ENCODE measurements at places on chromosomes 7 and 10.
A peak's percentile ranks its signal among the peaks of the same experiment; 100 is the strongest.

DNA sequence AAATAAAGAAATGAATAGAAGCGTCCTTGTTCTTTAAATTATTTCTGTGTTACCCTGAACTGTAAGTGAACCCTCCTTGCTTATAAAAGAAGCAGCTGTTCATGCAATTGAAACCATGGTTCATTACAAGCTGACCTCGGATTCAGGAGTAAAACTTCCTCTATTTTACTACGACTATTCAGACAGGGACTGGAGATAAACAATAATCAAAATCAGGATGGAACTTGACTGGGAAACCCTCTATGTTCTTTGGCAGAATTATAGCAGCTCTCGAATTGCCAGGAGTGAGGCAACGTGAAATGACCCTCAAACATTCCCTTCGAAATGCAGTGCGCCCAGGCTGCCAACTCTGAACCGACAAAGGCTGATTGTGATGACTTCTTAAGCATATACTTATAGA is 172.1 kb downstream of the CYP26A1 start:
- DNase-seq = no peak

DNA sequence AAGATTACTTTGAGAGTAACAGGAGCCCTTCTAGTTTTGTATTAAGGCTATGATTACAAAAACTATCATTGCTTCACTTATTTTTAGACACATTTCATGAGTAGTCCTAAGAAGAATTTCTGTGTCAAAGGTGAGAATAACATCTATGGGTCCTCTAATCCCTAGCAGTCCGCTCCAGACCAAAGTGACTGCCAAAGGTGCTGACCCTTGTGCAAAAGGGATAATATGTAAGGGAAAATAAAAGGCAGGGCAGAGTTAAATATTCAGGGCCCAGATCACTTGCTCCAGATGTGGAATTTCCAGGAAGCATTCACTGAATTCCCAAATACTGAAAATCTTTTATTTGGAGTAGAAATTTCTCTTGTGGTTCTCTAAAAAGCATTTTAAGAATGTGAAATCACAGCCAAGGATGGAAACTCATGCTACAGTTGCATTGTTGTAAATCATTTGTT is 29.3 kb downstream of the RHOBTB1 start:
- no peak for DNase-seq

- peak; percentile 44 for DNase-seq
These were observed at the start of gene ZNF467 for GRCh38 chr7:149773446-149774236. Gene ZNF467, minus strand, starts transcription at chr7:149773588. Its CDS starts 2,556 bp downstream, at chr7:149771032.

DNA sequence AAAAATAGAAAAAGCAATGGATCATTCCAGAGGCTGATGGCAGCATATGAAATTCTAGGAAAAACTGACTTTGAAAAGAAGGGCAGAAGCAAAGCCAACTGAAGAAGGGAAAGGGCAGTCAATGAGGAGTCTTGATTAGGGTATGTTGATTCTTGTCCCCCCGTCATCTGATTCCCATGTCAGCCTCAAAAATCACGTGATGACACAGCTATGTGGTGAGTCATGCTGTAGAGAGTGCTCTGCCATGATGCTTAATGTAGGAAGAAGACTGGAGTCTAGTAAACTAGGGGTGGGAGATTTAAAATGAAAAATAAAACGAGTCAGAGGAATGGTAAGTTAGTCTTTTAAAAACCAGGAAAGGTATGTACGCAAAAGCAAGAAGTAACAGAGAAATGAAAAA is 3.9 kb upstream of the POU6F2 start:
- no peak for DNase-seq

DNA sequence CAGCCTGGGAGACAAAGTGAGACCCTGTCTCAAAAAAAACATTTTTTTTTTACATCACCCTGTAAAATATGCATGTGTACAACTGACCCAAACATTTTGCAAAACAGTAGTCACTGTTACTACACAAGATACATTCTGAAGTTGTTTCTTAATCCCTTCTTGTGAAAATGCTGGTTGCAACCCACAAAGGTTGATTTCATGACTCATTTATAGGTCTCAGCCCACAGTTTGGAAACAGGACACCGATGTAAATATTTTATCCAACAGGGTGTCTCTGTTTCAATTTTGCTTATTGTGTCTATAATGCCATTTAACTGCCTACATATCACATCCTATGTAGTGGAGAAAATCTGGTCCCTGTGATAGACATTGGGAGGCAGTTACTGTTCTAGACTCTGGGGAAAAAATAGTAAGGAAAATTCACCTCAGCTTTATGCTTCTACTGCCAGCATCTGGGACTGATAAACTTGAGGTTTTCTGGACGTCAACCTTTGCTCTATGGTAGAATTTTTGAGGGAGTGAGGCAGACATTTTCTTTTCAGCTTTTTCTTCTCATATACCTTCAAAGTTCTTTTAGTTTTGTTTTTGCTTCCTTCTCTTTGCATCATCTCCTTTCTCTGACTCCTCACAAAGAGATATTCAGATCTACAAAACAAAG is 1.6 kb upstream of the RAB19 start:
- no peak for DNase-seq

- no peak for DNase-seq
These were observed 569.4 kb downstream of the CALN1 start for GRCh38 chr7:71842786-71843185.

DNA sequence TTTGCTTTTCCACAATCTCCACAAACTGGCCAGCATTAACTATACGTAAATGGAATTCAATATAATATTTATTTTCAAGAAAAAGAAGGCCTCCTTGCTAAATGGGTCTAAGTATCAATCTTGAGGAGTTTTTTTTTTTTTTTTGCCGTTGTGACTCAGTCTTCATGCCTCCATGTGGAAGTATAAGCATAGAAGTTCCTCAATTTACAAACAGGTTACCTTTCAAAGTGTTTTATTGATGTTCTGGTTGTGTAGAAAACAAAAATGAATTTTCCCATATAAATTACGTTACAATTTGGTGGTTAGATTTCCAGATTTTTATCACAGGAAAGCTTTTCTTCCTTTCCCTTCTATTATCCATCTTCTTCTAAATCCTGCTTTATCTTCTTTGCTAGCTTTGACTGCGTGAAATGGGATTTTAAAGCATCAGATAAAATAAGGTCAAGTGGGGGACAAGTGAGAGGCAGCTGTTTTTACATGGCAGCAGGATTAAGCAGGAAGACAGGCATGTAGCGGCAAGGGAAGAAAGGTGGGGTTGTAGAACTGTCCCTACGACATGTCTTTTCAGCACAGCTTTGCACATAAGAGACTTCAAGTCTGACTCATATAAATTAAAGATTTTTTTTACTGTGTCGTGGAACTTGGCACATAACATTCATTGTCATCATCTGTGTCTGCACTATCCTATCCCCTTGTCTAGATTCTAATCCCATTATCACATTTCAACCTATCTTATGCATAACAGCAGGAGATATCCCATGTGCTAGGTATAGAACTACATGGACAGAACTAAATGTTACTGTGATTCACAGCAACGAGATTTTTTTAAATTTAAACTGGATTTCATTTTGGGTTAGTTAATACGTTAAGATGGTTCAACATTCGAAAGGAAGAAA is 135.3 kb upstream of the FAM3C start:
- no peak for DNase-seq

DNA sequence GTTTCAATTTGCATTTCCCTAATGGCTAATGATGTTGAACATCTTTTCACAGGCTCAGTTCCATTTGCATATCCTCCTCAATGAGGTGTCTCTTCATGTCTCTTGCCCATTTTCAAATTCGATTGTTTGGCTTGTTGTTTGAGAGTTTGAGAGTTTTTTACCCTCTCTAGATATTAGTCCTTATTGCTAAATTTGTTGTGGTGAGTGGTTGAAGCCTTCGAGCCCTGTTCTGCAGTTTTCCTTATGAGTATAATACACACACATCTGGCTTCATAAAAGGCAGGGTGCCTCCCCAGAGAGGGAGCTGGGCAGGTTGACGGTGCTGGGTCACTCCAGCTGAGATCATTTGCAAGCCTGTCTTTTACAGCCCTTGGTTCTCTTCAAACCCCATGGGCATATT is 65.1 kb downstream of the RGS10 start:
- no peak for DNase-seq

- no peak for DNase-seq
These were observed 882 bp upstream of the GAL3ST4 start for GRCh38 chr7:100169147-100169850.

GRCh38 chr7:151611041-151611440 is 91.3 kb upstream of the RHEB start:
- DNase-seq = no peak

DNA sequence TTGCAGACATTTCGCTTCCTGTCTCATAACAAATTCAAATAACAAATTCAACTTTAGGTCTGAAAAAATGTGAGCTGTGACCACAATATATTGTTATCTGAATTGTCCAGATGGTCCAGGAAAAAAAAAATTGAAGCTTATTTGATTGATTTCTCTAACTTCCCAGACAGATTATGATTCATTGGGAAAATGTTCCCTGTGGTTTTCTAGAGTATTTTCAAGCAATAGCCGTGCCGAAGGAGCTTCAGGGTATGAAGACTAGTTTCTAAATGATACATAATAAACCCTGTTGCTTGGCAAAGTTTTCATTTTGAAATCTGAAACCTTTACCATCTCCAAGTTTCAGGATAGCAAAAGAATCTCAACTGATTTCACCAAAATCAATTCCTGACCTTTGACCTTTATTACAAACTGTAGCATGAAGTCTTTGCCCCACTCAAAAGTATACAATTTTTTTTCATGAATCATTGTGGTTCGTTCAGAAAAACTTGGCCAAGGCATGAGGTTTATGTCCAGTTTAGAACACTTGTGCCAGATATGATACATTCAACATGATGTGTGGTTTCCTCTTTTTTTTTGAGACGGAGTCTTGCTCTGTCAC is 109.9 kb downstream of the JCAD start:
- no peak for DNase-seq

DNA sequence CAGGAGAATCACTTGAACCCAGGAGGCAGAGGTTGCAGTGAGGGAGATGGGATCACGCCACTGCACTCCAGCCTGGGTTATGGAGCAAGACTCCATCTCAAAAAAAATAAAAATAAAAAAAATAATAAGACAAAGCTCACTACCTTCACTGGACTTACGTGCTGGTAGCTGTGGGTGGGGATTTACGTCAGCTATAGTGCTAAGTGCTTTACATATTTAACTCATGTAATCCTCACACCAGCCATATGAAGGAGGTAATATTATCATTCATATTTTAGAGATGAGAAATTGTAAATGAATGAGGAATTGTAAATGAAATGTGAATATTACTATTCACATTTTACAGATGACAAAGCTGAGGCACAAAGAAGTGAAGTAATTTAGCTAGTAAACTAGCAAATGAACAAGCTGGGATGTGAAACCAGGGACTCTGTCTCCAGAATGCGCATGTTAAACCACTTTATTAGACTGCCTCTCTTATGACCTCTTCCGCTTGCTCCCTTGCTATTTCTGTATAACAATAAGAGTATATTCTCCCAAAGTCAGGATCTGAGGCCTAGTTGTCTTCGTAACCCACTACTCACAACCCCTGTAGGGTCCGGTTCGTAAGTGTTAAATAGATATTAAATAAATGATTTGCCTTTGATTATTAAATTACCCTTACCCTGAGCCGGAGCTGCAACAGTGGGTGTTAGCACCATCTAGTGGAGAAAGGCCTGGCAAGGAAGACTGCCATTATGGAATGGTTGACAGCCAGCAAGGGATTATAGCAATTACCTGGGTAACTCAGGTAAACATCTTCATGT is 70.2 kb downstream of the HTR7 start:
- no peak for DNase-seq

- no peak for DNase-seq
These were observed 53.8 kb upstream of the BAMBI start for GRCh38 chr10:28623483-28623882.
